ENCODE measurements at places on chromosomes 7 and 10. TPM values are rescaled to one million over a fixed set of nuclear protein-coding genes. Genes with fewer than 3 reads are reported as not detected.

DNA sequence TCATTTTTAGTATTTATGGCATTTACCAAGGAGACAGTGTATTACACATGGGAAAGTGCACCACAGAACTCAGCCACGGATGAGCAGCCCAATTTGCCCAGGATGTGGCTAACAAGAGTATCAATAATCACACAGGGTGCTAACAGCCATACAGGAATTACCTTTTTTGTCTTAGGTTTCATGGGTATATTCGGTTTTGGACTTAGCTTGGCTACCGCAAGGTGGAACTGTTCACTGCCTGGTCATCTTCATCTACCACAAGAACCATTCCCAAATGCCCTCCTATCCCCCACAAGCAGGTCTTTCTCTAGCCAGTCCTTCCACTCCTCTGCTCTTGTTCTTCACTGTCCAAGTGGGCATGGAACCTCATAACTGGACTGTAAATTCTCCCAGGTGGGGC lies 6.0 kb downstream of the PDLIM1 start:
- DNase-seq, result no peak

- no peak for DNase-seq
These were observed 3.2 kb upstream of the NRBF2 start for GRCh38 chr10:63129888-63130287.

SLC18A2 gene
- not detected for total RNA-seq

- DNase-seq, result no peak
These were observed 4.3 kb upstream of the SMKR1 start for GRCh38 chr7:129498021-129498420.

MMD2 gene
- not detected for total RNA-seq

ADCY1 gene
- 0.51 TPM for total RNA-seq

DNA sequence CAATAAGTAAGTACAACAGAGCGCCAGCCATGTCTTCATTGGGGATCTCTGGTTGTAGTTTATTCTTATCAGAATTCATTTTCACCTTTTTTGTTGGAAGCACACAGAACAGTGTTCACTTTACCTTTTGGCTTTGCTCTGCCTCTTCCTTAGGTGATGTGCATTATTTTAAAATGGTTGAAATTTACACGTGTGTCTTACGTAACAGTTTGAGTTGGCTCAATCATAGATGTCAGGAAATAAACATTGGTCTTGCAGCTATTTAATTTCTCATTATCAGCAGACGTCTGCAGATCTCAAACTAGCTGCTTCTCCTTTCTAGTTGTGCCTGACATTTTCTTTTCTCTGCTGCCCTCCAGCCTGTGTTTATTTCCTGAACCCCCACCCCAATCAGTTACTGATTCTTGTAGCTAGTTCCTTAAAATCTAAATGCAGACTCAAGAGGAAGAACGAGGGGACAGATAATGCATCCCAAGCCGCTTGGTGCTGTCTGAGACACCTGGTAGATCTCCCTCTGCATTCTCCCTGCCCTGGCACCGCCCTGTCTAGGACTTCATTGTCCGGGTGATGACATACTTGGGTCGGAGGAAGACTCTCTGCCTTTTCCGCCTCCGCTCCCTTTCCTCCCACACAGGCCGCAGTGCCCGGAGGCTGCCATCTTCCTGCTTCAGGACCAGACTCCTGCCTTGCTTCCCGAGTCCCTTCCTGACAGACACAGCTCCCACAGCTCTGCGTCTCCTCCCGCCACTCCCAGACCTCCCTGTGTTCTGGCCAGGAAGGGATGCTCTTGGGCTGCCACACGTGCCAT lies 108.2 kb downstream of the ANKRD61 start:
- DNase-seq, result no peak

DNA sequence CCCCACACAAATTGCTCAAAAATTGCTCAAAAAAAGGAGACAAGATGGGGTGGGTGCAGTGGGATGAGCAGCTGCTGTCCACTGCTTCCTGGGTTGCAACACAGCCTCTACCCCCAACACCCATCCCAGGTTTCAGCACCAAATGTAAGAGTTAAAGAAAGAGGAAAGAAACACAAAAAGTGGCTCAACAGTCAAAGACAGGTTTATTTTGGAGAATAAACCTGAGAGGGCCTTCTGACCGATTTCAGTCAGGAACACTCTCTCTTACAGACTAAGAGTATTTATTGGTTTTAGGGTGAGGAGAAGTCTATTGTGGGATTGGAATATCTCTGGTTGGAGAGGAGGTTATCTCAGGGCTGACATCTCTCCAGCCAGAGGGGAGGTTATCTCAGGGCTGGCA lies 28.4 kb downstream of the OR13A1 start:
- no peak for DNase-seq

DNA sequence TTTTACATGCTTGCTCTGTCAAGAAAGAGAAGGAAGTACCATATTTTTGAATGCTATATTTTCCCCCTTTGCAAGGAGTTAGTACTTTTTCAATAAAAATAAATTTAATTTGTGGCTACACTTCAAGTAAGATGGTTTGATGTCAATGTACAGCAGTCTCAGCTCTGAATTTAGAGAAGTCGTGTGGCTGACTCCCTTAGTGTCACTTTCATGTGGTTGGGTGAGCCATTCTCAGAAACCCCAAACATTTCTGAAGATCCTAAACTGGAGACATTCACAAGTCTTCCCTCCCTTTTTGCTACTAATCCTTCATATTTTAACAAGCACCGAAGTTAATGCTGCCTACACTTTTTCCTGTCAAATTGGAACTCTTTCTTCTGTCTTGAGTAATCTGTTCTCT lies 244.4 kb downstream of the DYNC1I1 start:
- no peak for DNase-seq

DNA sequence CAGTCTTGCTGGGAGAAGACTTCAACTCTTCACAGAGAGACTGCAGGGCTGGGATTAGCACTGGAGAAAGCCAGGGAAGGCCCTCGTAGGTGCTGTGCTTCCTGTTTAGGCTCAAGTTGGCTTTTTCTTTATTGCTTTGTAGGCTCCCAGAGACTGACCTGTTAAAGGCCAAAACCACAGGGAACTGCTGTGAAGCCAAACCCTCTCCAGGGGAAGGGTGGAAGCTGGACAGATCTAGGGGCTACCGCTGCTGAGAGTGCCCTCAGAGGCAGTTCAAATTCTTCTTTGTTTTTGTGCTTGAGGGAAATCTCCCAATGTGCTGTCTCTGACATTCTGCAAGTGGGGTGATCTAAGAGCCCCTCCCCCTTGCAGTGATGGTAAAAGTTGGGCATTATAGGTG lies 198.4 kb downstream of the CNTNAP2 start:
- no peak for DNase-seq

OR2A5 gene
- not detected for total RNA-seq

- no peak for DNase-seq
These were observed 54.7 kb upstream of the CCNJ start for GRCh38 chr10:95988702-95989101.

Measured in dermis microvascular lymphatic vessel endothelial cell (primary cell).